ENCODE measurements at places on chromosomes 11 and 22. TPM values are rescaled to one million over a fixed set of nuclear protein-coding genes. Genes with fewer than 3 reads are reported as not detected.

GRCh38 chr11:65606876-65607613 is 7.0 kb downstream of the MAP3K11 start:
- peak; percentile 99 for DNase-seq

- no peak for DNase-seq
These were observed 225.0 kb upstream of the TBCEL start for GRCh38 chr11:120798854-120799253.

- peak; percentile 54 for DNase-seq
These were observed 396 bp downstream of the OSBP start for GRCh38 chr11:59615120-59615636.

The GRIA4 gene
- total RNA-seq = 200 TPM

The IL18 gene
- 0.36 TPM for total RNA-seq

The IL17RA gene
- total RNA-seq = 6.6 TPM

Data from cerebellum (tissue), 4 donors.